ENCODE measurements at places on chromosomes 6 and 20. TPM values are rescaled to one million over a fixed set of nuclear protein-coding genes. Genes with fewer than 3 reads are reported as not detected.

The TNNC2 gene
- total RNA-seq = not detected

- no peak for DNase-seq
Measured at GRCh38 chr6:100152201-100152600, 158.2 kb upstream of the MCHR2 start.

DNA sequence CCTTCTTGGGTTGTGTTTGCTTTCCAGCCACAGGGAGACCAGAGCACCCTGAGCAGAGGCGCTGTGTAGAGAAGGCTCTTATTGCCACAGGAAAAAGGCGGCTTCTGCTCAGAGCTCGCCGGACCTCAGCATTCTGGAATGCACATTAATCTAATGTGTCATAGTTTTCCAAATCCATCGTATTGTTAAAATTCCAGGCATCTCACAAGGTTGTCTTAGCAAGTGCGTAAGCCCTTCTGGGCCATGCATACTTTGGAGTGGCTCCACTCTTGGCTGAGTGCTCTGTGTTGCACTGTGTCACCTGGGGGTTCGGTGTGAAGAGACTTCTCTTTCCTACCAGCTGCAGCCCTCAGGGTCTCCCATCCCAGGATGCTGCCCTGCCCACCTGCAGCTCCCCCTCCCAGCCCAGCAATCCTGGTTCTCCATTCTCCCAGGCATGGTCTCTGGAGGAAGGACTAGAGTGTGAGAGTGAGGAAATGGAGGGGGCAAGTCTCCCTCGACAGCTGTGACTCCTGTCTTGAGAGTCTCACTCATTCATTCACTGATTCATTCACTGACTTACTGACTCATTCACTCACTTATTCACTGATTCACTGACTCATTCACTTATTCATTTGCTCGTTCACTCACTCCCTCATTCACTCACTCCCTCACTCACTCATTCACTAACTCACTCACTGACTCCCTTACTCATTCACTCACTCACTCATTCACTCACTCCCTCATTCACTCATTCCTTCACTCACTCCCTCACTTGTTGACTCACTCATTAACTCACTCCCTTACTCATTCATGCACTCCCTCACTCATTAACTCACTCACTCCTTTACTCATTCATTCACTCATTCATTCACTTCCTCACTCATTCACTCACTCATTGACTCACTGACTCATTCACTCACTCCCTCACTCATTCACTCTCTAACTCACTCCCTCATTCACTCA lies 83.7 kb upstream of the MPC1 start:
- DNase-seq = no peak

DNA sequence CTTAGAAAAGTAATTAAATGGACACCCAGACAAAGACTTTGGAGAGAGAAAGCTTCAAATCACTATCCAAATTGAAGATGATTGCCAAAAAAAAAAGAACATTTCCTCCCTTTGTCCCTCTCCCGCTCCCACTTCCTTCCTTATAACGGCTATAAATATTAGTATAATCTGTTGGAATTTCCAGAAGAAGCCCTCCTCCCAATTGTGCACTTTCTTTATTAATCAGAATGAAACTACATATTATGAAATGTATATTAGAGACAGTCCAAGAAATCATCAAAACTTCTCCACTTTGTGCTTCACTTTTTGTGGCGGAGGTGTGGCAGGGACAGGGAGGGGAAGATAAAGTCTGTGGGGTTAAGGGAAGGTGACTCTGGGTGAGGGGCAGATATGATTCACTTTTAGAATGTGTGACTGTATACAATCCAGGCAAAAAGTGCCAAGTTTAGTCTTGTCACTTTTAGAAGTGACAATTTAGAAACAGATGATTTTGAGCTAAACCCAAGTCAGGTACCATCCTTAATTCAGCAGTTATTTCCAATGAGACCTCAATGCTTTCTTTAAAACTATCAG lies 195.0 kb upstream of the MARCKS start:
- no peak for DNase-seq

DNA sequence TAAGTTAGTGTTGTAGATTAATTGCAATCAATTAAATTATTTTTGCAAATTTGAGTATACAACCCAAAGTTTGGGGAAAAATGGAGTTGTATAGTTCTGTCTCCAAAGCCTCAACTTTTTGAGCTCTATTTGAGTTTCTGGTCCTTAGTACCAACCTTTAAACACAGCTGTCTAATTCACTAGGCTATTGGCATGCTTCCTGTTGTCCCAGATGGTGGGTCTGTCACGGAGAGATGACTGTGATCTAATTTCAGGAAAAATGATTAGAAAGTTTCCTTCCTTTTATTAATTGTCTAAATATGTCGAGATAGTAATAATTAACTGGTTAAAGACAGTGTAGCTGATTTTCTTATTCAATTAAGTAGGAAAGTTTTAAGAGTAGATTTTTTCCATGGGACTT lies 109.6 kb downstream of the SCAF8 start:
- no peak for DNase-seq

- peak; percentile 17 for DNase-seq
Measured at GRCh38 chr6:15615802-15616201, 47.0 kb downstream of the DTNBP1 start.

GRCh38 chr20:56467968-56468315 lies 485 bp upstream of the RTF2 start:
- DNase-seq = no peak

- peak; percentile 47 for DNase-seq
Measured at GRCh38 chr6:6781172-6781872, 192.8 kb downstream of the LY86 start.

DNA sequence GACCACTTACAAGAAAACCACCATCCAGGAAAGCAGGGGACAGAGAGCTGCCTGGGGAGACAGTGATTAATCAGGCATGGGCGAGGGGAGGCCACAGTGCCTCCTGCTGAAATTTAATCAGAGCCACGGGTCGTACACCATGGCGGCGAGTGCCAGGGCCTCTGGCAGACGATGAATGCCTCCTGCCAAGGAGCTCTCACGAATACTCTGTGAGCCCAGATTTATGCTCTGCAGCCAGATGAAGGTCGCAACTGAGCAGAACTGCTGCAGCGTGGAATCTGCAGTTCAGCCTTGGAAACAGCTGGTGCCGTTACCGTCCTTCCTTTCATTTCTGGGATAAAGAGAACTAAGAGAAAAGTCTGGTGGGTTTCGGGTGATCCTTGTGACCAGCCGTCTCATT lies 85.6 kb downstream of the BFSP1 start:
- no peak for DNase-seq
